B cell (primary cell): ENCODE measurements at places on chromosomes 4 and X. TPM values are rescaled to one million over a fixed set of nuclear protein-coding genes. Genes with fewer than 3 reads are reported as not detected.
A peak's percentile ranks its signal among the peaks of the same experiment; 100 is the strongest.

SHOX gene
- total RNA-seq: not detected in 2 replicates

SNX12 gene
- total RNA-seq: 32.6 and 42.9 TPM in 2 replicates

ZNF595 gene
- total RNA-seq: 16.8 and 20.4 TPM in 2 replicates

RS1 gene
- total RNA-seq: not detected in 2 replicates

ZNF630 gene
- not detected in 2 replicates for total RNA-seq

WDR17 gene
- 7.1 and 8.8 TPM in 2 replicates for total RNA-seq

EGFL6 gene
- not detected in 2 replicates for total RNA-seq

ARMCX4 gene
- total RNA-seq: 6.7 and 8.2 TPM in 2 replicates

SULT1E1 gene
- not detected in 2 replicates for total RNA-seq

NEXMIF gene
- 2.3 and 2.5 TPM in 2 replicates for total RNA-seq

- no peak overlapping the region for H3K27ac ChIP-seq
- H3K4me3 ChIP-seq: no peak overlapping the region
- DNase-seq: no peak
- H3K4me1 ChIP-seq: no peaks in the 10 kb centered on the region
- no peaks in the 10 kb centered on the region for H3K27me3 ChIP-seq
- no peaks in the 10 kb centered on the region for H3K36me3 ChIP-seq
These were observed 748.6 kb downstream of the STPG2 start for GRCh38 chr4:97394653-97395052.

DNA sequence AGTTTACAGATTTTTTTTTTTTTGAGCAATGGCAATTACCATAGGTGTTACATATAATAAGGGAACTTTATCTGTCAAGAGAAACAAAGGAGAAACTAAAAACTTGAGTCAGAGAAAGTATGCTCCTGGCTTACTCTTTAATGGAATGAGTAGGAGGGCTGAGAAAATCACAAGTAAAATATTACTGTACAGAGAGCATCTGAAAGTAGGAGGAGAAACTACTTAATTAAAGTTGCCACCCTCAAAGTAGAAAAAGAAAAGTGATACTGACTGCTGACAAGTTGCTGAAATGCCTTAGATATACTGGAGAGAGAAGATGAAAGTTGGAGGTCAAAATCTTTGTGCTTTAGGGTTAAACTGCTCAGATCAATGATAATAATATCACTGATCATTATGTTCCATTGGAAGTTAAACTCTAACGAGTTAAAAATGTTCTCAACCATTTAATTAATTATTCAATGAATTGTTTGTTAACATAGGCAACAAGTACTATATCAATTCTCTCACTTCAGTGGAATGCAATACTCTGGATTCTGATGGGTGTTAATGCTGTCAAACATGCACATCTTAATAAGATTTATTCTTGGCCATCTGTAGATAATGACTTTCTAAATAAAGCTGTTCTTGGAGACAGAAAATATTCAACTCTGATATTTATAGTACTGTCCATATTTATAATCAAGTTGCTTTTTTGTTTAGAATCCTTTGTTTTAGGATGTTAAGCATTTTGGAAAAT lies 61.2 kb upstream of the CAMK2D start:
- no peak for DNase-seq
- no peaks in the 10 kb centered on the region for H3K36me3 ChIP-seq
- H3K4me1 ChIP-seq: peaks cover 8% of the 10 kb centered on the region
- H3K4me3 ChIP-seq: no peak overlapping the region
- no peaks in the 10 kb centered on the region for H3K27me3 ChIP-seq
- H3K27ac ChIP-seq: no peak overlapping the region

DNA sequence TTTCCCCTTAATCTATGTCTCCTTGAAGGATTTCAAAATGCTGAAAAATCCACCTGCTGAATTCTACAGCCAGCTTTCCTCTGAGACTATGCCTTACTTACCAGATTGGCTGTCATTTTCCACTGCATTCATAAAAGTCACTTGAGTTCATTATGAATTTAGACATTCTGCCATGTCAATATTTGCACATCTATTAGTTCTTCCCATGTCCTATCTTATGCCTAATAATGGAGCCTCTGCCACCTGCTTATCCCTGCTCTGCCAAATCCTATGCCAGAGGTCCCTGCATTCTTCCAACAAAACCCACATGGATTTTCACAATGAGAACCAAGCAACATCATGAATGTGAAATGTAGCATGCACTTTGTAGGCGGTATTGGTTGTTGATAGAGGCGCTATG lies 42.6 kb downstream of the GASK1B start:
- H3K4me1 ChIP-seq: no peaks in the 10 kb centered on the region
- no peaks in the 10 kb centered on the region for H3K36me3 ChIP-seq
- no peaks in the 10 kb centered on the region for H3K27me3 ChIP-seq
- H3K4me3 ChIP-seq: no peak overlapping the region
- DNase-seq: no peak

DNA sequence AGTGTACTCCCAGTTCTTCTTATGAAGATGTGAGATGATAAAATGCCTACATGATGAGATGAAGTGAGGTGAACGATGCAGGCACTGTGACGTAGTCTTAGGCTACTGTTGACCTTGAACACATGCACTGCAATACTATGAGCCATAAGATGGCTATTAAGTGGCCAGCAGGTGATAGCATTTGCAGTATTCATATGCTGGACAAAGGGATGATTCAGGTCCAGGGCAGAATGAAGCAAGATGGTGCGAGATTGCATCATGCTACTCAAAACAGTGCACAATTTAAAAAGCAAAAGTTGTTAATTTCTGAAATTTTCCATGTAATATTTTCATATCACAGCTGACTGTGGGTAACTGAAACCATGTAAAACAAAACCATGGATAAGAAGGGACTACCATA lies 781.4 kb downstream of the PCDH18 start:
- H3K27ac ChIP-seq: no peak overlapping the region
- no peaks in the 10 kb centered on the region for H3K4me1 ChIP-seq
- no peak overlapping the region for H3K4me3 ChIP-seq
- H3K27me3 ChIP-seq: no peaks in the 10 kb centered on the region
- DNase-seq: no peak

GRCh38 chr4:176793060-176793605 lies 411 bp upstream of the VEGFC start:
- no peaks in the 10 kb centered on the region for H3K27me3 ChIP-seq
- no peak overlapping the region for H3K27ac ChIP-seq
- no peaks in the 10 kb centered on the region for H3K36me3 ChIP-seq
- H3K4me1 ChIP-seq: peaks cover 9% of the 10 kb centered on the region

DNA sequence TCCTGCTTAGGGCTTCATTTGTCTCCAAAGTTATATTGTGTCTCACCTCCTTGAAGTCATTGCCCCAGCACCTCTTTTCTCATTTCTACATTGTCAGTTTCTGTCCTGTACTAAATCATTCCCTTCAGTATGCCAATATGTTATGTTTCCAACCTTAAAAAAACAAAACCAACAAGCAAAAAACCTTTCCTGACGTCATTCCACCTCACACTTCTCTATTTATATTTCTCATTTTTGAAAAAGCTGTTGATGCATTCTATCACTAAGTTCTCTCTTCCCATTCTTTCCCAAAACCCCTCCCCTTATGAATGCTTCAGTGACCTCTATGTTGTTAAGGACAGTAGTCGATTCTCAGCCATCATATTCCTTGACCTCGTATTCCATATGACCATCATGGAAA lies 98.7 kb upstream of the ARHGAP24 start:
- H3K27me3 ChIP-seq: no peaks in the 10 kb centered on the region
- no peaks in the 10 kb centered on the region for H3K4me1 ChIP-seq
- DNase-seq: no peak
- H3K27ac ChIP-seq: no peak overlapping the region
- no peaks in the 10 kb centered on the region for H3K36me3 ChIP-seq

- H3K36me3 ChIP-seq: no peaks in the 10 kb centered on the region
- no peak overlapping the region for H3K27ac ChIP-seq
- H3K4me3 ChIP-seq: no peak overlapping the region
- DNase-seq: peak; percentile 13
- no peaks in the 10 kb centered on the region for H3K4me1 ChIP-seq
These were observed 215.2 kb upstream of the PSAPL1 start for GRCh38 chr4:7649741-7650531.

- DNase-seq: no peak
- no peaks in the 10 kb centered on the region for H3K27me3 ChIP-seq
- H3K4me1 ChIP-seq: no peaks in the 10 kb centered on the region
- no peaks in the 10 kb centered on the region for H3K36me3 ChIP-seq
- H3K4me3 ChIP-seq: no peak overlapping the region
These were observed 57.8 kb upstream of the BEND2 start for GRCh38 chrX:18278449-18278848.

DNA sequence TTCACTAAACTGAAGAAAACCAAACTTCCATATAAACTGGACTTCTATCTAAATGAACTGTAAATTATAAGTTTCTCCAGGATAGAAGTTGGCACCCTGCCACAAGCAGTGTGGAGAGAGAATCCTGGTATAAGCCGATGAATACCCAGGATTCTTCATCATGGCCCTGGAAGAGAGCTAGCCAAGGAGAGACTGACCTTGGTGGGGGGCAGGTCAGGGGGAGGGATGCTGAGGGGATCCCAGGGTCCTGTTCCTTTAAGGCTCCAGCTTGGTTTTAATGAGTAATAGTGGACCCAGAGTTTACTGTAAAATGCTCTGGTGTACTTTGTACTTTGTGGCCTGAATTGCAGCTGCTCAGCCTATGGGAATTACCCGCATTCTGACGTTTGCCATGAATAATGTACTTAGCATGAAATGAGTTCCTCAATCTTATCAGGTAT lies 16.9 kb downstream of the RASSF6 start:
- no peak overlapping the region for H3K4me3 ChIP-seq
- peak; percentile 45 for DNase-seq
- H3K27ac ChIP-seq: no peak overlapping the region

DNA sequence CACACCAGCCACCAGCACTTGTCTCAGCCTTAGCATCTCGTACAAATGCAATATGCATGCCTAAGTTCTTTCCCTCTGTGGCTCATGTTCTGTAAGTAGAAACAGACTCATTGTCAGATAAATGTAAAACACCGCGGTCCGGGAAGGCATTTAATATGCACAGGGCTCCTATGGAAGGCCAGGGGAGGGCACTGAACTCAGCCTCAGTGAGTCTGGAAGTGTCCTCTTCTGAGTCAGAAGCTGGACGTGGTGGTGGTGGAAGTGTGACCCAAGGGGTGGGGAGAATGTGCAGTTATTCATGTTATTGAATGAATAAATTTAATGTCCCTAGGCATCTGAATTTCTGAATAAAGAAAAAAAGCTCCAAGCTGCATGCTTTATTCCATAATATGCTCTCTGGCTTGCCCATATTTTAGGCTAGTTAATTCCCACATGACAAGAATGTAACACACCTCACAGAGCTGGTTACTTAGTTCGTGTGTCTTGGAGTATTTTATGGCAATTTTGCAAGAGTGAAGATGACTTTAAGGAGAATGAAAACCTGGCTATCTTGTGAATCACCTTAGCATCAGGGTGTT lies 193.1 kb upstream of the GATB start:
- no peaks in the 10 kb centered on the region for H3K4me1 ChIP-seq
- H3K27me3 ChIP-seq: no peaks in the 10 kb centered on the region
- no peak for DNase-seq
- no peak overlapping the region for H3K4me3 ChIP-seq

- no peak overlapping the region for H3K27ac ChIP-seq
- DNase-seq: no peak
- no peak overlapping the region for H3K4me3 ChIP-seq
- no peaks in the 10 kb centered on the region for H3K27me3 ChIP-seq
These were observed 158.0 kb upstream of the GYPA start for GRCh38 chr4:144298519-144298918.

GRCh38 chrX:121052122-121052521 lies 4.7 kb downstream of the GLUD2 start:
- no peaks in the 10 kb centered on the region for H3K36me3 ChIP-seq
- no peaks in the 10 kb centered on the region for H3K4me1 ChIP-seq
- no peak for DNase-seq
- no peak overlapping the region for H3K27ac ChIP-seq
- no peaks in the 10 kb centered on the region for H3K27me3 ChIP-seq

- no peaks in the 10 kb centered on the region for H3K27me3 ChIP-seq
- no peak for DNase-seq
- no peaks in the 10 kb centered on the region for H3K4me1 ChIP-seq
- H3K4me3 ChIP-seq: no peak overlapping the region
These were observed 36.8 kb downstream of the FABP2 start for GRCh38 chr4:119284876-119285780.

DNA sequence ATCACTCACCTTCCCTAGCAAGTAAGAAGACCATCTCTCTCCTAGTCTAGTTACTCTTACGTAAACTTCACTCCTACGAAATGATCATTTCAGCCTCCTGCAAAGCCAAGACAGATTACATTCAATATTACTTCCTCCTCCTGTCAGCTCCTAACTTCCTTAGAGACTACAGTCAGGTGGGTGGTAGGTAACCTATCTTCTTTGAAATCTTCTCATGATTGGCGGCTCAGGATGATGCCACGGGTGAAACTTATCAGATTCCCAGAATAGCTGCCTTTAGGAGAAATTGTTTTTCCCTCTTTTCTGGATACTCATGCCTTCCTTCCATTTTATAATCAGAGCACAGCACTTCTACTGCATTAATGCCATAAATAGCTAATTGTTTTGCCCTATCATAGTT lies 744.8 kb upstream of the HS3ST1 start:
- no peak overlapping the region for H3K4me3 ChIP-seq
- H3K4me1 ChIP-seq: no peaks in the 10 kb centered on the region
- H3K27ac ChIP-seq: no peak overlapping the region
- DNase-seq: no peak
- no peaks in the 10 kb centered on the region for H3K36me3 ChIP-seq

GRCh38 chrX:44235534-44235933 lies 107.9 kb downstream of the EFHC2 start:
- H3K4me3 ChIP-seq: no peak overlapping the region
- H3K4me1 ChIP-seq: no peaks in the 10 kb centered on the region
- H3K27me3 ChIP-seq: no peaks in the 10 kb centered on the region
- no peak for DNase-seq
- no peaks in the 10 kb centered on the region for H3K36me3 ChIP-seq

GRCh38 chrX:6227453-6227835 lies 1.2 kb downstream of the NLGN4X start:
- no peak overlapping the region for H3K27ac ChIP-seq
- peaks cover 11% of the 10 kb centered on the region for H3K27me3 ChIP-seq
- H3K4me1 ChIP-seq: peaks cover 14% of the 10 kb centered on the region
- no peaks in the 10 kb centered on the region for H3K36me3 ChIP-seq
- no peak for DNase-seq
- no peak overlapping the region for H3K4me3 ChIP-seq

- no peak overlapping the region for H3K4me3 ChIP-seq
- DNase-seq: no peak
- H3K27ac ChIP-seq: no peak overlapping the region
- H3K27me3 ChIP-seq: no peaks in the 10 kb centered on the region
- H3K4me1 ChIP-seq: peaks cover 8% of the 10 kb centered on the region
These were observed 14.4 kb upstream of the CENPU start for GRCh38 chr4:184748251-184748652.

GRCh38 chr4:110007217-110007616 lies 94.5 kb downstream of the EGF start:
- H3K4me3 ChIP-seq: no peak overlapping the region
- H3K36me3 ChIP-seq: no peaks in the 10 kb centered on the region
- no peaks in the 10 kb centered on the region for H3K4me1 ChIP-seq
- H3K27me3 ChIP-seq: no peaks in the 10 kb centered on the region
- H3K27ac ChIP-seq: no peak overlapping the region
- no peak for DNase-seq

GRCh38 chr4:182600093-182600492 lies 317.1 kb downstream of the DCTD start:
- H3K4me1 ChIP-seq: no peaks in the 10 kb centered on the region
- no peaks in the 10 kb centered on the region for H3K27me3 ChIP-seq
- no peak for DNase-seq
